ENCODE measurements at places on chromosomes 16 and 17. TPM values are rescaled to one million over a fixed set of nuclear protein-coding genes. Genes with fewer than 3 reads are reported as not detected.

The PITPNM3 gene
- 0.66 TPM for total RNA-seq

DNA sequence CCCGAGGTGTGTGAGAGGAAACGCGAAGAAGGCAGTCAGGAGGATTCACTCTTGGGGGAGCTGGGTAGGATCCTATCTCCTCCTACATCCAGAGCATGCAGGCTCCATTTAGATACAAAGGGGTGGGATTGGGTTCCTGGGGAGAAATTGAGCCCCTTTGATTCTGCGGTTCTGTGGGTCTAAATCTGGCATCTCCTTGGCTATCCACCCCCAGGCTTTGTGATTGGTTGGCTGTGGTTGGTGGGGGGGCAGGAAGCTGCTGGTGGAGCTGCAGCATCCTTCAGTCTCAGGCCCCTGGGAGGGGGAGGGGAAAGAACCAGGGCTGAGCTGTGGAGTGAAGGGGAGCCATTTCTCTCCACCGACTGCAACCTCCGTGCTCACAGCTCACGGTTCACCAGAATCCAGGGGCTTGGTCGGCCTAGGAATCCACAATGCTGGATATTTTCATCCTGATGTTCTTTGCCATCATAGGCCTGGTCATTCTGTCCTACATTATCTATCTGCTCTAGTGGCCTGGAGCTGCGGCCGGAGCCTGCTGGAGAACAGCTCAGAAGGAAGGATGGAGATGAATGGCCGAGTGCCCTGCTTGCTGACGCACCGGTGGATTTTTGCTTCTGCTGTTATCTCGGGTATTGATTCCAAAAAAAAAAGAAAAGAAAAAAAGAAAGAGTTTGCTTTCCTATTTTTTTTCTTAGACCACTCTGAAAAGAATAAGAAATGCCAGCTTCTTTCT lies at the start of gene LASP1NB:
Gene LASP1NB, plus strand, starts transcription at position 352 of the 733 bp plus-strand sequence.
- DNase-seq = peak; percentile 79

DNA sequence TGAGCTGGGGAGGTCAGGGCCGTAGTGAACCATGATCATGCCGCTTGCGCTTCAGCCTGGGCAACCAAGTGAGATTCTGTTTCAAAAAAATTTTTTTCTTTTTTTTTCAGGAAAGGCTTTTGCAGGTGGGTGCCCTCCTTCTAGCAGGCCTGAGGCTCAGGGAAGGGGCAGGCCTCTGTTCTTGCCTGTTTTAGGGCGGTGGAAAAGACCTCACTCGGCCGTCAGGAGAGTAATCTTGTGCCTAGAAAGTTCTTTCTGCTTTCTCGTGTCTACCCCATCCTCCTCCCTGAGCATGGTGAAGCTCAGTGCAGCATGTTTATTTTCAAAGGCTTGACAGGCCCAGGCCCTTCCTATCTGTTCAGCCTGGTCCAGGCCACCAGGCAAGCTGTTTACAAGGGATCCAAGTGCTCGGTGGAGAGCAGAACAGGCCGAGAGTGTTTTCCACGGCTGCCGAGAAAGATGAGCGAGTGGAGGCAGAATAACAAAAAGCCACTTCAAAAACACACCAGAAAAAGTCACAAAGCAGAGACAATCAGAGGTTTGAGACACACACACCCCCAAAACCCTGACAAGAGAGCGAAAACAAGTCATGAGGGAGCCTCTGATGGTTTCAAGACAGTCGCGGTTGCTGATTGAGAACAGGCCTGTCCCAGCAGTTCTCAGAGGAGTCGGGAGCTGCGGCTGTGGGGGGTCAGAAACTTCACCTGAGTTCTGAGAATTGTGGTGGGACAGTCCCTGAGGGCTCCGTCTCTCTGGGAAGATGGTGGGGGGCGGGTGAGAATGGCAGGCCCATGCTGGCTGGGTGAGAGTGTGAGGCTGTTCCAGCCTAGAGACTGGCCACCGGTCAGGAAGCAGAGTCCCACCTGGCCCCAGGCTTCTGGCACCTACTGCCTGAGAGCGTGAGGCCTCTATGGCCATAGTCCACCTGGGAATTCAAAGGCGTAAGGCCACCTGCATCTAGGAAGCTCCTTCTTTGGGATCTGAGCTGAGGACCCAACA lies 37.5 kb upstream of the CCR7 start:
- DNase-seq = peak; percentile 91

GRCh38 chr16:23607726-23608125 lies 11.6 kb upstream of the NDUFAB1 start:
- no peak for DNase-seq

- DNase-seq = no peak
These were observed 65.1 kb downstream of the SOCS1 start for GRCh38 chr16:11190588-11191560.

Measured in activated CD4-positive, alpha-beta T cell treated with anti-CD3 and anti-CD28 coated beads, Interleukin-2, amount 10 ng/mL, durations not matched to agents 24 days and 14 days (primary cell).